Activated CD4-positive, alpha-beta T cell treated with anti-CD3 and anti-CD28 coated beads, Interleukin-2, amount 50 U/mL, for 4 hours (primary cell): ENCODE measurements at places on chromosomes 5 and 9.

DNA sequence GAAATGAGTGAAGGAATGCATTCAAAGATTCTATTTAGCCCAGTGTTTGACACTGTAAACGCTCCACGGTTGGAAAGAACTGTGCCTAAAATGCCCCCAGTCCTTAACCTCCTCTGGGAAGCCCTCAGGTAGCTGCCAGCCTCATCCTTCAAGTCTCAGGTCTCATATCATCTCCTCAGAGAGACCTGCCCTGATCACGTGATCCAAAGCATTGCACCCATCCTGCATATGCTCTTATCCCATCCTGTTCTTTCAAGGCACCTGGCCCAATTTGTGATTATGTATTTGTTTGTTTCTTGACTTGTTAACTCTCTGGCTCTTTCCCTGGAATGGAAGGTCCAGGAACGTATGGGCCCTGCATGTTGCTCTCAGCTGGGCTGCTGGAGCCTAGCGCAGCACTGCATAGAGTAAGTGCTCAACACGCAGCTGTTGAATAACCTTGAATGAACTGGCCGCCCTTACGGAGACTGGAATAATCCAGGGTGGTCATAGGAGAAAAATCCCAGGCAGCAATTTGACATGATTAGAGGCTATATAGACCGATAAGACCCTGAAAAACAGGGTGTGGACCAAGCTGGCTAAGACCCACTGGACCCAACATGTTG is 8.7 kb downstream of the C1QTNF2 start:
- DNase-seq, result no peak

DNA sequence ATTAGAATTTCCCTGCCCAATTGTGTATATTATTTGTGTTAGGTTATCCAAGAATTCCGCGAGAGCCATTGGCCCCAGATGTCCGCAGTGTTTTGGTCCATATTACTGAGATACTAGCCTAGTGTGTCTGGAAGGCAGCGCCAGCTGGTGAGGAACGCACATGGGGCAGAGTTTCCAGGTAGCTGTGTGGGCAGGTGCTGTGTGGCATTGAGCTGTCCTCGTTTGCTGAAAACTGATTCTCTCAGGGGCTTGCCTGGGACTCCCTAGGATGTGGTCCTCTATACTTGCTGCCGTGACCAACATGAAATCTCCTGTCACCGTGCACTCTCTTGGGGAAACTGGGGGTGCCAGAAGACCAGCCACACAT is 288.7 kb downstream of the FANCC start:
- DNase-seq, result no peak

DNA sequence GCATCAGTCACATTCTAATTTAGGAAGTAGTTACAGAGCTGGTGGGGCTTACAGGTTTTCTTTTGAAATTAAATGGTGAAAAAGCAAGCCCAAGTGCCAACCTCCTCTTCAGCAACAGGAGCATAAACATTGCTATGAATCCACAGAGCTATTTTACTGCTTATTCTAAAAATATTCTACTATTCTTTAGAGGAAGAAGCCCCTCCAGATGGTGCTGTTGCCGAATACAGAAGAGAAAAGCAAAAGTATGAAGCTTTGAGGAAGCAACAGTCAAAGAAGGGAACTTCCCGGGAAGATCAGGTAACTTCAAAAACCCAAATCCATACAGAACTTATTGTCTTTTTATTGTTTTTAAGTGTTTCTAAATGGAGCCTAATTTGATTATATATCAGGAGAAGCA is 202.8 kb downstream of the CWC27 start:
- no peak for DNase-seq

DNA sequence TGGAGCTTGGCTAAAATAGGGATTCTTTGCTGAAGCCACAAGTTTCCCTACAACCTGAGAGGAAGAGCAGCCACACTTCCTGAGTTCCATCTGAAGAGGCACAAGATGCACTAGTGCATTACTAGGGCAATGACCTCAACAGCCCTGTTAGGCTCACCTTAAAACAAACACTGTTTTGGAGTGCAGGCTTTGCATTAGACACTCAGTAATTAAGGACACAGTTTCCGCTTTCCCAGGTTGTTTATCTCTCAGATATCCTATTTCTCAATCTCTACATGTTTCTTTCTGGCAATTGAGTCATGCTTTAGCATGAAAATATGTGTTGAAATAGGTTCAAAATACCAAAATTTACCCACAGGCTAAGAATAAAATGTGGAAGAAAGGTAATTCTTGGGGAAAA is 34.2 kb downstream of the EMB start:
- no peak for DNase-seq

DNA sequence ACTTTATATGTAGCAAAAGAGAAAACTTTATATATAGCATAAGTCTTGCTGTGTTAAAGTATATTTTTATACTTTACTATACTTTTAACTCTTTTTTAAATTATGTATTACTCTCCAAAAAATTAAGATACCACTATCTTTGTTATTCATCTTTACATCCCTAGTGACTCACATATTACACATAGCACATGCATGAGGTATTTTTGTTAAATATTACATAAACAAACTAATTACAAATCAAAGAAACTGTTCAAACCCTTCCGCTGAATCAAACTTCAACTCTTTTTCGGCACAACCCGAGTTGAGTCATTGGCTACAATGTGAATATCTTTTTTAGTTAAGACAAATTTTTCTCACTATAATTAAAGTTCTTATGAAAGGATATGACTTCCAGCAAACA is 32.1 kb downstream of the NADK2 start:
- no peak for DNase-seq

DNA sequence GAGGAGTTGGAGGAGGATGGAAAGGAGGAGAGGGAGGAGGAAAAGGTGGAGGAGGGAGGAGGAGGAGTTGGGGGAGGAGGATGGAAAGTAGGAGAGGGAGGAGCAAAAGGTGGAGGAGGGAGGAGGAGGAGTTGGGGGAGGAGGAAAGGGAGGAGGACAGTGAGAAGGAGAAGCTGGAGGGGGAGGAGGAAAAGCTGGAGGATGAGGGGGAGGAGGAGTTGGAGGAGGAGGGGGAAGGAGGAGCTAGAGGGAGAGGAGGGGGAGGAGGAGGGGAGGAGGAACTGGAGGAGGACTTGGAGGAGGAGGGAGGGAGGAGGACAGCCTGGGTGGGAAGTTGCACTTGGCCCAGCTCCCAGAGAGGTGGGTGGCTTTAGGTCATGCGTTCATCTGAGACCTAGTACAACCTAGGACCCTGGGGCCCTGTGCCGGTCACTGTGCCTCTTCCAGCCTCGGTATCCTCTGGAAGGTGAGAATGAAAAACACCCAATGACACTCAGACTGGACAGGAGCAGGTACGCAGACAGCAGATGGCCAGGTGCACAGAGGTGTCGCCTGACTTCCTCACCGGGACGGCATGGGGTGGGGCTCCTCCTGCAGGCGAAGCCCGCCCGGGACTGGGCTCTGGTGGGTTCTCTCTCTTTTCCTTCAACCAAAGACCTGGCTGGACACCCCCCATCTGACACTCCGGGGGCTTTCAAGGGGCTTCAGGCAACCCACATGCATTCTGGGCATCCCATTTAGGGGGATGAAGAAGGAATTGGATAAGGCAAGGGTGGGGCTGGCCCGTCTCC is 12.2 kb upstream of the SLC2A6 start:
- DNase-seq, result no peak

GRCh38 chr5:160486573-160486972 is 64.9 kb downstream of the PTTG1 start:
- DNase-seq, result no peak

- DNase-seq, result no peak
Observed at GRCh38 chr5:56313004-56313531, 79.9 kb upstream of the ANKRD55 start.

DNA sequence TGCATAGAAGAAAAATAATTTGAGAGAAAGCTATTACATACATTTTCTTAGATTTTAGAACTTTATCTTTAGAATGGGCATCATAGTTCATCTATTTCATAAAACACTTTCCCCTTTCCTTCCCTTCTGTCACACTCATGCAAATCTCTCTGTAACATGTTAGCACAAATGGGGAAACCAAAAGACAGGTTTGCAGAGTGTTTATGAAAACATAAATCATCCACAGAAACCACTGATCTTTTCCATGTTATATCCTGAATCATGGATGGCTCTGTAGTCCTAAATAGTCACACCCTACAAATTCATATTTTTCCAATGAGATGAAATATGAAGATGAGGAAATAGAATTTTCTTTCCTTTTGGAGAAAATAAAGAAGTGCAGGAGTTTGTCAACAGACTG is 122.9 kb upstream of the PTGER4 start:
- DNase-seq, result no peak

DNA sequence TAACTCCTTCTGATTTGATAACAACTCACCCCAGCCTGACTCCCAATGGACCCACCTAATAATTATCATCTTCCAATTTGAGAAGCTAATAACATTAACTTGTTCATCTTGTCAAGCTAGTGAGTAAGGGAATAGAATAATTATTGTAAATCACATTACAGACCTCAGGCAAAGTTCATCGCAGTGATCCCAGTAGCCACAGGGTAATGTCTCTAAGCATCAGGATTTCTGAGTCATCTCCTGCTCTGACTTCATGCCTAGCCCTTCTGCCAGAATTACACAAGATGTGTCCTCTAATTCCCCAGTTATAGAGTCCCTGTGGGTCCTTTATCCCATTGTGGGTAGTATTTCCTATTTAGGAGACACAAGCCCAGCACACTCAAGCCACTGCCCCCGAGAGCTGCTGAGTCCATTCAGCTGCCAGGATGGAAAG is 365.7 kb downstream of the DEPDC1B start:
- DNase-seq, result no peak

- DNase-seq, result no peak
Observed at GRCh38 chr5:3077684-3078083, 326.2 kb upstream of the IRX2 start.

- DNase-seq, result no peak
Observed at GRCh38 chr5:91007780-91008402, 375.2 kb downstream of the ARRDC3 start.

DNA sequence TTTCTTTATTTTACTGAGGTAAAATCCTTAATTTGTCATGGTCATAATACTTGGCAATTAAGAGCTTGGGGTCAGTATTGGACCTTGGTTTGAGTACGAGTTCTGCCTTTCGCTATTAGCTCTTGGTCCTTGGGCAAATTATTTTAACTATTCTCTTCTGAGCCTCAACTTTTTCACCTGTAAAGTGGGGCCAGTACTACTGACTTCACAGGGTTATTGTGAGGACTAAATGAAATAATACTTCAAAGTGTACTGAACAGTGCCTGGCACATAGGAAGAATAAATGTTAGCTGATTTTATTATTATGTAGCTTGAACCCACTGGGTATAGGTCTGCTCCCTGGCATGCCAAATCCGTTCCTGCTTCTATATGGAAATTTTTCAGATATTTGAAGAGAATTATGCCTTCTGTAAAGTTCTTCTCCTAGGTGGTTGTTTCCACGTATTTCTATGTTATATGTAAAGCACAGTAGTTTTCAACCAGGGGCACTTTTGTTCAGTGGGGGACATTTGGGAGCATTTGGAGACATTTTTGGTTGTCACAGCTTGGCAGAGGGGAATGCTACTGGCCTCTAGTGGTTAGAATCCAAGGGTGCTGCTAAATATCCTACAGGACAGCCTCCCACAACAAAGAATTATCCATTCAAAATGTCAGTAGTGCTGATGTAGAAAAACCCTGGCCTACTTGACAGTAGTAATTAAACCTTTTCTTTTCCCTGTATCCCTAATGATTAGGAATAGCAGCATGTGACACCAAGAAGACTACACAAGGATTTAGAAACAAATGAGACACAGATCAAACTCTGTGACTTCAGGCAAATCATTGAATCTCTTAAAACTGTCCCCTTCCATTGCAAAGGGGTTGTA is 4.5 kb downstream of the RCL1 start:
- DNase-seq, result no peak

DNA sequence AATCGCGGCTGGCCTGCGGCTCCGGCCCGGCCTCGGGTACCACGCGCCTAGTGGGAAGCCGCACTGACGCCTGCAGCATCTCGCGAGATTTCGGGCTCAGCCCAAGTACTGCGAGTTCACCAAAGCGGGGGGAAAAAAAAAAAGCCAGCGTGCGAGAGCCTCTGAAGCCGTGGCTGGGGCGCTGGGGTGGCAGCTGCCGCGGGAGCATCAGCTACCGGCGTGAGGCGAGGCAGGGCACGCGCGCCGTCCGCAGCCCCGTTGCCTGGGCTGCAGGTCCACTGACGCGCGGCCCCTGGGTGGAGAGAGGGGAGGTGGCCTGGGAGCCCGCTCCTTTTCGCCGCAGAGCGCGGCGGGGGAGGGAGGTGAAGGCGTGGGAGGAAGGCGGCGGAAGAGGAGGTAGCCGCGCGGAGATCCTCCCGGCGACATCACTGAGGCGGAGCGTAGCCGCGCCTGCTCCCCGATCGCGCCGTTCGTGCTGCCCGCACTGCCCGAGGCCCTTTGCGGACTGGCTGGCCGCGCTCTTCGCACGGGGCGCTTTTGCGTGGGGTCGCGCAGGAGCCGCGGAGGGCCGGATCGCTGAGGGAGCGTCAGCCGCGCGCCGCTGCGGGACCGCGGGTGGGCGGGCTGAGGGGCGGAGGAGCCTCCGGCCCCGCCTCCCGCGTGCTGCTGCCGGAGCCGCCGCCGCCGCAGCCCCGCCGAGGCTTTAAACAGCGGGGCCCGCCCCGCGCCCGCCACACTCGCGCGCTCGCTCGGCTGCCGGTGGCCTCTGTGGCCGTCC is at the start of gene SLC12A2:
SLC12A2 (plus strand) TSS at position 734 of the 778 bp plus-strand sequence. CDS start 189 bp downstream, outside the sequence.
- DNase-seq, result peak; percentile 85

GRCh38 chr5:43772764-43773477 is 169.9 kb downstream of the NNT start:
- no peak for DNase-seq

- peak; percentile 4 for DNase-seq
Observed at GRCh38 chr5:7869474-7870136, 657 bp downstream of the MTRR start.

GRCh38 chr9:132670457-132671391 is at the start of gene GTF3C4:
GTF3C4 (plus strand) TSS chr9:132670464; CDS start chr9:132670599, 135 bp downstream.
- peak; percentile 36 for DNase-seq

DNA sequence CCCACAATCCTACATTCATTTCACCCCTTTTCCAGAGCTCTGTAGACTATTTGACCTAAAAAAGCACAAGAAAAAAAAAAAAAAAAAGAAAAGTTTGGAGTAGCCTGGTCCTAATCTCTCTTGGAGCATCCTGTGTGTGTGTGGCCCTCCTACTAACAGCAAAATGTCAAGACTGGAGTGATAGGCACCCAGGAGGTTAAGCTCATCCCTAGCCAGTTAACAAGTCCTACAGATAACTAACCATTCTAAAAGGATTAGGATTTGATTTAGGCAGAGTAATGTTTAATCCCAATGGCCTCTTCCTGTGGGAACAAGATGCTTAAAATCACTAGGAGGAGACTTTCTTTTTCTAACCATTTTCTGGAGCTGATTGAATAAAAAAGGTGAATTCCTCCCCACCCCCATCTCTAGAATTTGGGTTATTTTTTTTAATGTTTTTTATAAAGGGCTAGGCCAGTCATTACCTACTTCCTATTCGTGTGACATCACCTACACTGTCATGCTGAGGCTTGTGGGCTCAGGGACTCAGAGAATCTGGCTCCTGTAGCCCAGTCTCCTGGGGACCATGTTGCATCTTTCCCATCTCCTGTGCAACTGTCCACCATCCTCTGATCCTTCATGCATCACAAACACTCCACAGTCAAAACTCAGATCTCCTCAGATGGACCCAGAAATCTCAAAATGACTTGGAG is 43.2 kb upstream of the NR3C1 start:
- DNase-seq, result no peak

GRCh38 chr9:89603767-89604665 is 796 bp upstream of the GADD45G start:
- DNase-seq, result peak; percentile 5
